ENCODE measurements at places on chromosomes 2 and 18.

DNA sequence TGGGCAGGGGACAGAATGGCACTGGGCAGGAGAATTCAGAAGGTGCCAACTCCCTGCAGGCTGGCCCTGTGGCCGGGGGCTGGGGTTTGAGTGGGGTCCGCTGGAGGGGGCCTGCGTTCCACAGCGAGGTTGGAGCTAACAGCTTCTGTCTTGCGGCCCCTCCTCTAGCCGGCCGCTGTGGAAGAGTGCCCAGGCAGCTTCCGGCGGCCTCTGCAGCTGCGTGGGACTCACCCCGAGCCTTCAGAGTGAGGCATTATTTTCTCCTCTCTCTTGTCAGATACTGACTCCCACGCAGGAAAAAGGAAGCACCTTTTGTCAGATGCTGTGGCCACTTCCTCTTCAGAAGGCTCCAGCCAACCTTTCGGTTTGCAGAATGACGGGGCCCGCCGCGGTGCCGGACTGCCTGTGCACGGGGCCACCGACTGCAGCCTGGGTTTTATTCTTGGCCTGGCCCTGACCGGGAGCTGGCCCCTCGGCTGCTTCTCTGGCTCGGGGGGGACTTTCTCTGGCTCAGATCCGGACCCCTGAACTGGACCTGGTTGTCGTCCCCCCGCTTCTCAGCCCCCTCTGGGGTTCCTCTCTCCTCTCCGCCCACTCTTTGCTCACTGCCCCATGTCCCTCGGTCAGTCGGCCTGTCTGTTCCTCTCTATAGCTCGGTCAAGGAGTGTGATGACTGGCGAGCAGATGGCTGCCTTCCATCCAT, 40.1 kb downstream of the ARHGAP25 start:
- DNase-seq: peak; percentile 71

DNA sequence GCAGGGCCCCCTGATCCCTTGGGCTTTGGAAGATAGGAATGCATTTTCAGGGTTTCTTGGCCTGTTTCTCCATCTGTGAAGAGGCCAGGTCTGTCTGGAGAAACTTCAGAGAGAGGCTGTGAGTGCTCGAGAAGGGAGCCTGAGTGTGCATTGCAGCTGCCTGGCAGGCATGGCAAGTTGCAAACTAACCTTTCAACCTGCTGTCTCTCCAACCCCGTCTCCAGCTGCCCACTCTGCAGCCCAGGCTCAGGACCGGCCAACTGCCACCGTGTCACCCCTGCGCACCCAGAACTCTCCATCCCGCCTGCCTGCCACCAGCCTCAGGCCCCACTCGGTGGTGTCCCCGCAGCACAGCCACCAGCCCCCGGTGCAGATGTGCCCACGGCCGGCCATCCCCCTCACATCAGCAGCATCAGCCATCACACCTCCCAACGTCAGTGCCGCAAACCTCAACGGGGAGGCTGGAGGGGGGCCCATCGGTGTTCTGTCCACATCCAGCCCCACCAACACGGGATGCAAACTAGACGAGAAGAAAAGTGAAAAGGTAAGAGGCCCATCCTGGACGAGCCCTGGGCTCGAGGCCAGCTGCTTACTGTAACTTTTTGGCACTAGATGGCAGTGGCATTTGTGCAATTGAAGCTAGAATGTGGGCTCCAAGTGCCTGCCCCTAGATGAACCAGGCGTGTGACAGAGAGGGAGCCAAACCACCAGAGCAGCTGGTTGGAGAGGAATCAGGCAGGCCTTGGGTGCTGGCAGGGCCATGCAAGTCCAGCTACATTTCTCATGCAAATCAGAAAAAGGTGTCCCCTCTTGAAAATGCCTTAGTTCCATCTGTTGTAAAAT, 164.6 kb downstream of the SEPTIN10 start:
- no peak for DNase-seq

DNA sequence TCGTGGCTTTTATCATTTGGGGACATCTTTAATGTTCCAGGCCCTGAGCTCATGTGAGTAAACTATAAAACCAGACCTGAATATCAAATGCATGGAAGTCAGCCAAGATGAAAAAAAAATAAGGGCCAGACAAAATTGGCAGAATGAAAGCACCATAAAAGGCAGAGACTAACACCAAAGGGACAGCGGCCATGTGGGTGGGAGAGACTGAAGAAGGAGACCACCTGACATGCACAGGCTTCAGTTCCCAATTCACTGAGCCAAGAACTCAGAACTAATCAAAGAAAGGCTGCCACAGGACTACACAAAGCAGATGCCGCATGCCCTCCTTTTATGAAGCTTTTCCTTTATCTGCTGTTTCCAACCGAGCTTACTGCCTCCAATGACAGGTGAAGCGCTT, 267.1 kb downstream of the RAD51AP2 start:
- DNase-seq: no peak

- DNase-seq: no peak
Measured at GRCh38 chr2:238391042-238391689, 35.6 kb upstream of the ASB1 start.

DNA sequence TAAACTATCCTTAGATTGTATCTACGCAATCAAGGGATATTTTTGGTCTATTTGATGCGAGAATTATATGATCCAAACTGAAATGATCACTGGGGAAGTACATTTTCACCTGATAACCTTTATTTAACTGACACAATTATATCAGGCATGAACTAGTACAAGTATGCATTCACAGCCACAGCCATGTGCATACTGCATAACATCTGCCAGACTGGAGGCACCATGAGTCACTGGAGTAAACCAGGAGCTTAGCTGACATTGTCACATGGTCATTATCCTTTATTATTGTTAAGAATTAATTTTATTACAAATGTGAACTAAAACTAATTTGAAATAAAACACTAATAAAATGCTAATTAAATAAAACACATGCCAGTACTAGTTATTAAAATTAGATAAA, 1127.1 kb downstream of the DPP10 start:
- DNase-seq: no peak

DNA sequence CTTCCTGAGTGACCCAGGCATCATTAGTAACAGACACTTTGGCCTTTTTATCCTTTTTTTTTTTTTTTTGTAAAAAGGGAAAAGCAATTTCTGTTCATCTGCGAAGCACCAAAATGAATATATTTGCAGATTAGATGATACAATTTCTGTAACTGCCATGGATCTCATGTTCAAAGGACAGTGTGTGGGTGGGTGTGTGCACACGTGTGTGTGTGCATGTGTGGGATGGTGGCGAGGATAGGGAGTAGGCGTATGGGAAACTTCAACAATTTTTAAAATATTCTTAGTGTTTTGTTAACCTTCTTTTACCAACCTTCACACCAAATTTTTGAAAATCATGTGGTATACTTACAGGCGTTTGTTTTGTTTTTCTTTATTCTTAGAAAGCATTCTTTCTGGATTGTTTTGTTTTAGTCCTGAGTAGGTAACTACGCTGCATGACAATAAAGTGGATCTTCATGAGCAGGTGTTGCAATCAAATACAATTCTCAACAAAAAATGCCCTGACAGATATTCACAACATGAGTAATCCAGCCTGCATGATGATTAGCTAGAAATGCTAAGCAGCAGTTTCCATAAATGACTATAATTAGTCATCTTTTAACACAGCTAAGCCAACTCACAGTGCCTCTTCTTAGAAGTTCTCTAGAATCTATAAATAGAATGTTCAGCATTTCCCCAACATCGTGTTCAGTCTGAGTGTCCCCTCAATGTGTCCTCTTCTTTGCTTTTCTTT, 53.5 kb upstream of the RMDN2 start:
- DNase-seq: peak; percentile 69

DNA sequence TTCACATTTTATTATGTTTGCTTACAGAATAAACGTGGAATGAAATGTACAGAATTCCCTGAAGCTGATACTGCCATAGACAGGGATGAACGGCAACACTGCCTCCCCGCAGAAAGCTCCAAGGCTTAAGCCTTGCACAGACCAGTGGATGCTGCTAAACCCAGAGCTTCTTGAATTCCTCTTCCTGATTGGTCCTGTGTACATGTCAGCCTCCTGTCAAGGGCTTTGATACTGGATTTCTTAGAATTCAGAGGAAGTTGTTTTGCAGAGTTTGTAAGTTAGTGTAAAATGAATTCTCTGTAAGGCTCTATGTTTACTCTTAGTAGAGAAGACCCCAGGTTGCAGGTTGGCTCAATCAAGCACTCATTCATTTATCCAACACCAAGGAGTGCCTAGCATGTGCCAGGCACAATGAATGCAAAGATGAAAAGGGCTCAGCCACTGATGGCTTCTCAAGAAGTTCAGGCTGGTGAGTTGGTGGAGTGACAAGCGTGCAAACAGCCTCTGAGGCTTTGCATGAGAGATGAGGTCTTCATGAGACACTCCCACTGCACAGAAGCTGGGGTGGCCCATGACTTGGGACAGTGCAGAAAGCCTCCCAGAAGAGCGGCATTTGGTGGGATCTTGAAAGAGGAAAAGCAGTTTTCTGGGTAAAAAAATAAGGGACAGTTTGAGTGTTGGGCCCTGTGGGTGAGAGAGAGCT, 50.4 kb downstream of the ACKR3 start:
- DNase-seq: no peak

DNA sequence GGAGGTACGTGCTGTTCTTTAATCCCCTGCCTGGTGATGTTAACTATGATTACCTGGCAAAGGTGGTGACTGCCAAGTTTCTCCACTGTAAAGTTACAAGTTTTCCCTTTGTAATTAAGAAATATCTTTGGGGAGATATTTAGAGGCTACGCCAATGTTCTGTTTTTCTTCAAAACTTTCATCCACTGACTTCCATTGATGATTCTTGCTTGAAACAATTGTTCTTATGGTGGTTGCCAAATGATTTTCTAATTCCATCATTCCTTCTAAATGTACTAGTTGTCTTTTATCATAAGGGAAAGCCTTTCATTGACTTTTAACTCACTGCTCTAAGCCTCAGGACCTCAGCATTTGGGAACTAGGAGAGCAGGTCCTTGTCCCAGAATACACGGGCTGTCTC, 205.5 kb downstream of the SMAD7 start:
- DNase-seq: no peak

GRCh38 chr2:231069379-231070054, 12.8 kb downstream of the PSMD1 start:
- DNase-seq: no peak

GRCh38 chr2:47616506-47616905, 166.4 kb upstream of the MSH6 start:
- DNase-seq: no peak

- DNase-seq: peak; percentile 14
Measured at GRCh38 chr2:148484066-148484465, 160.5 kb upstream of the EPC2 start.

GRCh38 chr18:38611036-38611964, 1045.7 kb upstream of the CELF4 start:
- no peak for DNase-seq

DNA sequence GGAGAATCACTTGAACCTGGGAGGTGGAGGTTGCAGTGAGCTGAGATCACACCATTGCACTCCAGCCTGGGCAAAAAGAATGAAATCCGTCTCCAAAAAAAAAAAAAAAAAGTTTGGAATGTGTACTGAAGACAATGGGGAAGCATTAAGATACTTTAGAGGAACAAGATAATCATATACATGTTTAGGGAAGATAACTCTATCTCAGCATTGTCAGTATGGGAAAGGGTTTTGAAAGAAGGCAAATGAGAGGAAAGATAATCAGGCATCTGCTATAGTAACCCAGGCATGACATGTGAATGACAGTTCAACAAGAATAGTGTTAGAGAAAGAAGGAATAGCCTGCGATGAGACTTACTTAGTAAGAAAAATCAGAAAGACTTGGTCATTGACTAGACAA, 112.0 kb downstream of the ATAD2B start:
- no peak for DNase-seq

DNA sequence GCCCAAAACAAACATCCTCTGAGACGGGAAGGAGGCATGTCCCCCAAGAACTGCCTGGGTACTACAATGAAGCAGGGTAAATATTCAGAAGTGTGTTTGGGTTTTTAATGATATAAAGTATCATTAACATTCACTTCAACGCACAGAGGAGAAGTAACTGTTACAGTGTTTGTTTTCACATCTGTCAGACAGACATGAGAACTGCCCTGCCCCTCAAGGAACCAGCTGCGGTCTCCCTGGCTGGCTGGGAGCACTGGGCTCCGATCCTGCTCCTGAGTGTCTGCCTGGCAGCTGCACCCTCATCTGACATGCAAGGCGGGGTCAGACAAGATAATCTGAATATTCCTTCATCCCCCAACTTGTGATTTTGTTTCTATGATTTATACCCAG, 75.6 kb downstream of the MBP start:
- DNase-seq: no peak

GRCh38 chr2:204251998-204252376, 293.3 kb upstream of the PARD3B start:
- no peak for DNase-seq

DNA sequence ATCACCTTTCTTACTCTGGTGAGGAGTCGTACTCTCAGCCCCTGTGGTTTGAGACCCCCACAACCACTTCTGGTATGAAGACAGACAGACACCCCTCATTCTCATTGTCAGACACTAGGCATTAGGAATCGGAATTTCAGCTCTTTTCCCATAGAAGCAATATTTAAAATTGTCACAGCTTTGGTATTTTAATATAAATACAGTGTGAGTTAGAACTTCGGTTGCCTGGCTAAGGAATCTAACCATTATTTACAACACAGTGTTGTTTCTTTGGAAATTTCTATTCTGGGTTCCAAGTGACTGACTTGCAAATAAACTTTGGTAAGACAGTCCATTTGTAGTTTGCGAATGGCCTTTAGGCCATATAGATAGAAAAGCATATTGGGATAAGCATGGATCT, 318.1 kb downstream of the PARD3B start:
- no peak for DNase-seq

- no peak for DNase-seq
Measured at GRCh38 chr2:127012215-127012614, 94.7 kb downstream of the BIN1 start.

DNA sequence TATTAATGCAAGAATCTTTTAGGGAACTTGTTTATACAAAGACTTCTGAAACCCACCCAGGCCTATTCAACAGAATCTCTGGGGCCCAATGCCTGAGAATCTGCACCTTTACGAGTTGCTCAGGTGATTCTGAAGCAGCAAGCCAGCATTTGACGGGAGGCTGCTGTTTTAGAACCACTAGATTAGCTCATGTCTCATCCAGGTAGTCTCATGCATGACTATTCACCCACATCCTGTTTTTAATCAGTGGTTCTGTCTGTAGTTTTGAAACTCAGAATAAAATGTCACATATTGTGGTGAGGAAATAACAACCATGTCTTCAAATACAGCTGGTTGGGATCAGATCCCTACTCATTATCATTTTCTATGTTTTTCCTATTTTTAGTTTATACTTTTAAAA, 39.5 kb downstream of the CYTIP start:
- no peak for DNase-seq

- DNase-seq: no peak
Measured at GRCh38 chr2:121501554-121501953, 29.1 kb upstream of the RNU4ATAC start.

GRCh38 chr2:44713170-44713569, 228.3 kb upstream of the SIX3 start:
- no peak for DNase-seq
